ENCODE measurements at places on chromosomes 6 and 20.

- DNase-seq = no peak
Observed at GRCh38 chr6:30926644-30927043, 5.3 kb downstream of the SFTA2 start.

DNA sequence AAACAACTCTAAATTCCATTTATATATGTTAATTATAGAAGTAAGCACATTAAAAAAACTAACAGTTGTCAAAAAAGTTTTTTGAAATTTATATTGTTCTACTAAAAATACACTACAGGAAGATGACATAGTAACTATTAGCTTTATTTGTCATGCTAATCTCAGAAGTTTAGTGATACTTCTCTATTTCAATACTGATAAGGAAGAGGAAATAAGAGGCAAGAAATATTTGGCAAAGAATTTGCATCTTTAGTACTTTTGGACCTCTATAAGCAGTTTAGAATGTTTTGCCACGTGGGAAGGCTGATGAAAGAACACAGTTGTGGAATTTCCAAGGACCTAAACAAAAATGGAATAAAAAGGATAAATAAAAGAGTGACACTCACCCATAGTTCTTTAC is 12.6 kb downstream of the IFNGR1 start:
- DNase-seq = no peak

DNA sequence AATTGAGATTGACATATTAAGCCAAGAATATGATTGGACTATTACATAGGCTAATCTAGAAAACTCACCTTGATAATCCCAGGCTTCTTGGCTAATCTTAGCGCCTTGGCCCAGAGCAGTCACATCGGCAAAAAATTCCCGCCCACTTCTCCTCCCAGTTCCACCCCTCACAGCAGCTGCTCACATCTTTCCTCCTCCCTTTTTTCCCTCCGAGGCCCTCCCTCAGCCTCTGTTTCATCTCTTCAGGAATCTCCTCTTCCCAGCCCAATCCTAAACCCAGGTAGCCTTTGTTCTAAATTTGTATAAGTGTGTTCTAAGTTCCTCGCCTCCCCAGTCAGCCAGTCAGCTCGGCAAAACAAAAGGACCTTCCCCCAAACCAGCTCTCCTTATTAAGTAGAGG is 184.3 kb downstream of the PRKN start:
- DNase-seq = no peak

DNA sequence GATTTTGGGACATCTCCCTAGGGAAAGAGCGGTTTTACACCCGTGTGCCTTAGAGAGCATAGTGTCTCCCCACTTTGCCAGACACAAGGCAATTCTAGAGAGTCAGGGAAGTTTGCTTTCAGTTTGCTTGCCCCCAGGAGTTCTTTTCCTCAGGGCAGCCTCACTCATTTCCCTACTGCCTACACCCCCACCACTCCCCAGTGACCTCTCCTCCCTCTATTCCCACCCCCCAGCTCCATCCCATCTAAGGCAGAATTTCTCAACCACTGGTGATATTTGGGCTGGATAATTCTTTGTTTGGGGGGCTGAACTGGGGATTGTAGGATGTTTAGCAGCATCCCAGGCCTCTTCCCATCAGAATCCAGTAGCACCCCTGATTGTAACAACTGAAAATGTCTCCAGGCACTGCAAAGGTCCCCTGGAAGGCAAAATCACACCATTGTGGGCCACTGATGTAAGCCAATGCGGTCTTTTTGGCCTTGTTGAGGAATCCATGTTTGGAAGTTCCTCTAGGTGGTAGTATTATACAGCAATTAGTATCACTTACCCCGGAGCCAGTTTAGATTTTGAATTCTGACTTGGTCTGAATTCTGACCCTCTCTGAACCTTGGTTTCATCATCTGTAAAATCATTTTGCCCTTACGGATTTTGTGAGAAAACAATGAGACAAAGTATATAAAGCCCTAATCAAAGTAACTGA is 1.3 kb downstream of the EPPIN start:
- DNase-seq = no peak

- DNase-seq = no peak
Observed at GRCh38 chr6:88008411-88008810, 39.2 kb upstream of the SPACA1 start.

- DNase-seq = no peak
Observed at GRCh38 chr20:50360218-50360672, 149.9 kb upstream of the PTPN1 start.

- no peak for DNase-seq
Observed at GRCh38 chr6:71524201-71524600, 235.6 kb downstream of the OGFRL1 start.

DNA sequence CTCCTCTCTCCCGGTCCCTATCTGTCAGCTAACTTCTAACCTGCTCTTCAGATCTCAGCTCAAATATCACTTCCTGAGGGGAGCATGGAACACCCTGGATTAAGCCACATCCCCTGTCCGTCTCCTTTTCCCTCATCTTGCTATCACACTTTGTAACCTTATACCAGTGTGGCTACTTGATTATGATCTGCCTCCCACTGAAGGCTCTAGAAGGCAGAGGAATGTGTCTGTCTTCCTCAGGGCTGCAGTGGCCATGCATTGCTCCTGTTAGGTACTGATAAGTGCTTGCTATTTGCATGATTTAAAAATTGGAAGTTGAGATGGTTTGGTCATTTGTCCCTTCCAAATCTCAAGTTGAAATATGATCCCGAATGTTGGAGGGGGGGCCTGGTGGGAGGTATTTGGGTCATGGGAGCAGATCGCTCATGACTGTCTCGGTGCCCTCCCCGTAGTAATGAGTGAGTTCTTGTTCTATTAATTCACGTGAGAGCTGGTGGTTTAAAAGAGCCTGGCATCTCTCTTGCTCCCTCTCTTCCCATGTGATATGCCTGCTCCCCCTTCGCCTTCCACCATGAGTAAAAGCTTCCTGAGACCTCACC is 71.4 kb downstream of the PLCB4 start:
- no peak for DNase-seq

DNA sequence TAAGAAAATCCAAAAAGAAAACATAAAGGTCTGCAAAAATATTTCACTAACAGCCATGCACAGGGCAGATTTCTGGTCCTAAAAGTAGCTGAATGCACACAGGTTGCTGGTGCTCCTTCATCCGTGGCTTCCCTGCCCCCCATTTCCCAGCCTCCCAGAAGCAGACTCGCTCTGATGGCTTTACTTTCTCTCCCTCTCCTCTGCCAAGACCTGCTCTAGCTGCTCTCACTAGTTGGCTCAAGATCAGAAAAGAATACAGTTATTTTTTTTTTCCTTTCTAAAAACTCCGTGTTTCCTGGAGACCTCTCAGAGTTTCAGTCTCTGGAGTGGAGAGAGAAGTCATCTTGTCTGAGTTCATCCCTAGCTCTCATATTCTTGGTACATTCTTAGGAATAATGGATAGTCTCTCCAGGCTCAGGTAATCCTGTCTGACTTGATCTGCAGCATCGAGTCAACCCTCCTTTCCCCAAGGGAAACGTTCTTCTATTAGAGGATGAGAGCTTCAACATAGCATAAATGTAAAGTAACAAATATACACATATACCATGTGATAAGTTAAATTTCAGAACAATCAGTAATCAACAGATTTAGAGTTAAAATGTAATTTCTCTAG is 214.2 kb downstream of the TBC1D7 start:
- DNase-seq = no peak

- DNase-seq = no peak
Observed at GRCh38 chr6:137315081-137315480, 95.9 kb upstream of the IFNGR1 start.

- DNase-seq = no peak
Observed at GRCh38 chr6:37047346-37047688, 41.9 kb downstream of the FGD2 start.

DNA sequence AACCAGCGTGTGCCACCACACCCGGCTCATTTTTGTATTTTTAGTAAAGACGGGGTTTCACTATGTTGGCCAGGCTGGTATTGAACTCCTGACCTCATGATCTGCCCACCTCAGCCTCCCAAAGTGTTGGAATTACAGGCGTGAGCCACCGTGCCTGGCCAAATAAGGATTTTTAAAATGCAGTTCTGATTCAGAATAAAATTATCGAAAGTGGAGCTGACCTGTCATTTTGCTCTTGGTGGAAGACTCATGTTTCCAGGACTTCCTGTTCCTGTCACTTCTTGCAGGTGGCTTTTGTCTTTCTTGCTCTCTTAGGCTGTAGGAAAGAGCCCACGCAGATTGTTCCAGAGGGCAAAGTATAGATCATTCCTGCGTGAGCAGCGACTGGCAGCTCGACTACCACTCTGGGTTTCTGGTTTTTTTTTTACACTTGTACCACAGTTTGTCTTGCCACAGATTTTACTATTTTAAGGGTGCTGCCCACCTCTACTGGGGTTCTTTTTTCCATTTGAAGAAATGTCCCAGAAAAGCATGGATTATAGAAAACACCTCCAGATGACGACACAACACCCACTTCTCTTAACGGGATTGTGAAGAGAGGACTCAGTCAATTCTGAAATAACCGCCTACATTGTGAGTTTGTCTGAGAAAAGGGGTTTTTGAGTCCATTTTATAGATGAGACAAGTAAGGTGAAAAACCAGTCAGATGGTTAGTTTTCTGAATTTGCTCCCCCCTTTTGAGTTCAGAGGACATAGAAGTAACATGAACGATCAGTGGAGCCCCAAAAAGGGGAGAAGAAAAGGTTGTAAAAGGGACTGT is 7.5 kb downstream of the JARID2 start:
- no peak for DNase-seq

DNA sequence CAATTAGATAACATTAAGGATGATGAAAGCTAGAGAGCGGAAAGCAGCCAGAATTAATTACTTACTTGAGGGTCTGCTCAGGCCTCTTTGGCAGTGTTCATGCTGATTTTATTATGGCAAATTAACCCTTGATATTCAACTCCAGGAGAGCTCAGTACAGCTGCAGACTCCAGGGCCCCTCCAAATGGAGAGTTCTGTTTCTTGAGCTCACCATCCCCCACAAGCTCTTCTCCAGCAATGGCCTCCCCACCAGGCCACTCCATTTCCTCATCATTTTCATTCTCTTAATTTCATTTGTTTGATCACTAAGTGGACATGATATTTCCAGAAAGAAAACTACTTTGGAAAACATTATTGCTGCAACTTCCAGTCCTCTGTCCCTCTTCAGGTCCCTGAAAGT is 513.3 kb upstream of the NOX3 start:
- no peak for DNase-seq

- no peak for DNase-seq
Observed at GRCh38 chr6:23790756-23791155, 335.3 kb upstream of the NRSN1 start.

DNA sequence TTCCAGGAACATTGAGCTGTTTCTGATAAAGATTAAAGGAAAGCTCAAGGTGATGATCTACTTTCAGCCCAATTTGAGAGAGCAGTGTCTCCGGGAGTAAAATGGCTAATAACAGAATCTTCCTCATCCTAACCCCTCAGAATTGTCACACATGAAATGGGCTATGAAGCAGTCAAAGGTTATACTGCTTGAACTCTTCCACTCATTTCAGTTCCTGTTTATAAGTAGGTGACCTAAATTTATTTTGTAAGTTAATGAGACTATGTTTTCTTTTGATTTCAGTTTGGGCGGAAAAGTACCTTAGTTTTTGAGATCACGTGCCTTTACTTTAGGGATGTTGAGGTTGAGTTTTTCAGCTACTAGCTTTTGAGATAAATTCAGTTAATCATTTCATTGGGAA is 47.2 kb downstream of the QKI start:
- DNase-seq = no peak

GRCh38 chr6:127146932-127147331 is 28.5 kb downstream of the RSPO3 start:
- peak; percentile 10 for DNase-seq

- no peak for DNase-seq
Observed at GRCh38 chr6:139204978-139205377, 70.1 kb downstream of the HECA start.

- no peak for DNase-seq
Observed at GRCh38 chr6:149987602-149988107, 23.9 kb downstream of the ULBP1 start.

- DNase-seq = no peak
Observed at GRCh38 chr6:11727998-11728961, 50.3 kb downstream of the ADTRP start.

DNA sequence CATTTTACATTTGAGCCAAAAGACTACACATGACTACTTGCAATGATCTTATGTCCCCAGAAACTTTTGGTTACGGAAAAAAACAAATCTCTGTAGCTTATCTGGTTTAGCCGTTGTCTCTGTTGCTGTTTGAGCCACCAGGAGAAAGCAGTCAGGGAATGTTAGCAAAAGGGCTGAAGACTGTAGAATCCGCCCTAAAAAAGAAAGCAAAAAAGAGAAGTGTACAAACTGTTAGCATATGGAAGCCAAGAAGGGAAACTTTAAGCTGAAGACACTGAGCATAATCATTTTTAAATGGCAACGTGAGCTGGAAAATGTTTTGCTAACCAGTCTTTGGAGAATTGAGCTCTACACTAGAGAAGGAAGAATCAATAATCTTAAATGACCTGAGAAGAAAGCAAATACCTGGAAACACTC is 69.9 kb upstream of the MYLIP start:
- DNase-seq = no peak

DNA sequence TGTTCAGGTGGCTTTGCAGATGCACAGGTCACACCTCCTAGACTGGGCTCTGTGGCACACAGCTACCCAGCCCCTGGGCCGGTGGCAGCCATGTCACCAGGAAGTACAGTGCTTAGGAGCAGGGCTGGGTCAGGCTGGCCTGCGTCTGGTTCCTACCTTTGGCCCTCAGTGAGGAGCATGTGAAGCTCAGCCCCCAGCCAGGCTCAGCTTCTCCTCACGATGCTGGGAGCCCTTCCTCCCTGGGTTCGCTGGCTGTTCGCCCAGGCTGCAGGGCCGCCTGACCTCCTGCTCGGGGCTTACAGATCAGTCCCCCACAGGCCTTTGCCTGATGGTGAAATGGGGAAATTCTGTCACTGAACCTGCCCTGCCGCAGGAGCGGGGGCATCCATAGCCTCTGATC is 23.1 kb downstream of the SPATA2 start:
- DNase-seq = no peak

GRCh38 chr20:23232679-23233308 is 117.8 kb upstream of the NXT1 start:
- DNase-seq = no peak

DNA sequence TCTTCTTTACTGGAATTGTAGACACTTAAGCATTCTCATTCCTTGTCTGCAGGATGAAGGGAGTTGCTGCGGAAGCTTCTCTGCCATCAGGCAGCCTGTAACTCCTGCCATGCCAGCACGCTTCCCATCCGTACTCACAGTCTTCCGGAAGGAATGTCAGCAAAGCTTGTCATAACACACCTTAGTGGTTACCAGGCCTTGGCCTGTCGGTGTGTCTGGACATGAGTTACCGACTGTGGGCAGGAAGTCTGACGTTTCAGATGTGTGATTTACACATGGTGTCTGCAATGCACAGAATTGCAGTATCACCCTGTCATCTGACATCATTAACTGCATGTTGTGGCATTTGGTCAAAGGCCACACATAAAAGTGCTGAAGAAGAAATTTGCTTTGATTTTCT is 102.2 kb downstream of the SLC24A3 start:
- no peak for DNase-seq
